ENCODE measurements at places on chromosomes 3 and 15. TPM values are rescaled to one million over a fixed set of nuclear protein-coding genes. Genes with fewer than 3 reads are reported as not detected.

The CELF6 gene
- total RNA-seq = 0.15 TPM

The GP5 gene
- total RNA-seq = not detected

The IL1RAP gene
- 7.8 TPM for total RNA-seq

The C15orf40 gene
- total RNA-seq = 43.2 TPM

The JAGN1 gene
- 52.1 TPM for total RNA-seq

The ISLR gene
- total RNA-seq = 0.41 TPM

The CYP19A1 gene
- 0.25 TPM for total RNA-seq

The SCAANT1 gene
- total RNA-seq = not detected

The TUSC7 gene
- total RNA-seq = not detected

The ZSCAN29 gene
- total RNA-seq = 13.0 TPM

The LRRC3B gene
- total RNA-seq = not detected

The GCNT3 gene
- 179 TPM for total RNA-seq

The KLHL6 gene
- total RNA-seq = not detected

The ANKRD34C gene
- not detected for total RNA-seq

The UBE2E1 gene
- 95.8 TPM for total RNA-seq

The MOBP gene
- total RNA-seq = 0.02 TPM

The POLG gene
- 53.5 TPM for total RNA-seq

The GP9 gene
- not detected for total RNA-seq

The HACL1 gene
- 23.6 TPM for total RNA-seq

The B3GNT5 gene
- total RNA-seq = 21.0 TPM

The ITIH3 gene
- not detected for total RNA-seq

The IL5RA gene
- total RNA-seq = not detected

The ZMYND10 gene
- 1.2 TPM for total RNA-seq

The ENTPD3 gene
- not detected for total RNA-seq

The LTF gene
- total RNA-seq = not detected

The WDR76 gene
- 16.3 TPM for total RNA-seq

The WDR72 gene
- 7.6 TPM for total RNA-seq

The ATP8B4 gene
- total RNA-seq = 1.6 TPM

The BAHD1 gene
- 13.3 TPM for total RNA-seq

The PLAAT1 gene
- total RNA-seq = not detected

The CSPG4 gene
- 0.08 TPM for total RNA-seq

The MST1R gene
- total RNA-seq = 8.6 TPM

The XCR1 gene
- total RNA-seq = not detected

The SI gene
- total RNA-seq = not detected

The ZKSCAN7 gene
- not detected for total RNA-seq

The CLDN18 gene
- not detected for total RNA-seq

The RTP3 gene
- not detected for total RNA-seq

The DPPA2 gene
- total RNA-seq = not detected

The FILIP1L gene
- total RNA-seq = 0.08 TPM

The GXYLT2 gene
- 1.5 TPM for total RNA-seq
